A549 treated with DMSO at 1 μM for 4 hours (cell line): ENCODE measurements at places on chromosomes 2 and 18. TPM values are rescaled to one million over a fixed set of nuclear protein-coding genes. Genes with fewer than 3 reads are reported as not detected.

The ASAP2 gene
- 30.9 to 47.4 TPM (median 39.9 TPM) in 5 replicates for total RNA-seq

The STAT4 gene
- total RNA-seq = 2.7 to 3.8 TPM (median 3.5 TPM) in 5 replicates

The UGT1A1 gene
- 0.68 to 0.96 TPM (median 0.88 TPM) in 5 replicates for total RNA-seq

The DSEL gene
- total RNA-seq = 0.34 to 0.55 TPM (median 0.40 TPM) in 5 replicates

The SERPINB4 gene
- total RNA-seq = 0.12 to 0.28 TPM (median 0.18 TPM) in 5 replicates

The NUP35 gene
- 35.3 to 40.9 TPM (median 37.4 TPM) in 5 replicates for total RNA-seq

The SRD5A2 gene
- total RNA-seq = 0.02 to 0.04 TPM (median 0.03 TPM) in 4 of 5 replicates, not detected in the other

The SPATA3 gene
- total RNA-seq = not detected in 5 replicates

The L3MBTL4 gene
- total RNA-seq = 0.07 to 0.08 TPM in 2 of 5 replicates, not detected in the others

The LDLRAD4 gene
- total RNA-seq = 0.45 to 2.0 TPM (median 1.7 TPM) in 5 replicates

The DYNAP gene
- not detected in 5 replicates for total RNA-seq

The RTN4 gene
- 459 to 543 TPM (median 502 TPM) in 5 replicates for total RNA-seq

The CNGA3 gene
- 0.03 TPM in 1 of 5 replicates, not detected in the others for total RNA-seq

The RAB6D gene
- total RNA-seq = 0.02 TPM in 1 of 5 replicates, not detected in the others

The RAB31 gene
- total RNA-seq = 25.5 to 35.5 TPM (median 32.2 TPM) in 5 replicates
